Tongue (tissue), 3 donors: ENCODE measurements at places on chromosomes 4 and X.

DNA sequence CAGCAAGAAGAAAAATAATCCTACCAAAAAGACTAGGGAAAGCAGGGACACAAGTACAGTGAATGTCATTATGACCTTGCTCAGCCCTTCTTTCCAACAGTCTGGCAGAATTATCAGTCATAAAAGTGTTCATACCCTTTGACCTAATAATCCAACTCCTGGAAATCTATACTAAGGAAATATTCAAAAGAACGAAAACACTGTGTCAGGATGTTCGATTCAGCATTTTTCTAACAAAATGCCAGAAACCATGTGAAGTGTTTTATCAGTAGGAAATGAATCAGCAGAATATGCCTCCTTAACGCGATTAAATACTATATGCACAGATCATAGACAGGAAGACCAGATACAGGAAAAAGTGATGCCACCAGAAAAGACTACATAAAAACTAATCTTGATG is 16.2 kb upstream of the S100G start:
- no peak for DNase-seq

GRCh38 chrX:115330498-115331168 is 41.1 kb downstream of the LUZP4 start:
- peak; percentile 84 for DNase-seq

GRCh38 chr4:119623025-119623424 is 5.6 kb downstream of the PDE5A start:
- DNase-seq, result no peak

- no peak for DNase-seq
Observed at GRCh38 chrX:152991123-152991522, 2.8 kb downstream of the PNMA5 start.

- no peak for DNase-seq
Observed at GRCh38 chr4:6277935-6278800, 8.5 kb downstream of the WFS1 start.

DNA sequence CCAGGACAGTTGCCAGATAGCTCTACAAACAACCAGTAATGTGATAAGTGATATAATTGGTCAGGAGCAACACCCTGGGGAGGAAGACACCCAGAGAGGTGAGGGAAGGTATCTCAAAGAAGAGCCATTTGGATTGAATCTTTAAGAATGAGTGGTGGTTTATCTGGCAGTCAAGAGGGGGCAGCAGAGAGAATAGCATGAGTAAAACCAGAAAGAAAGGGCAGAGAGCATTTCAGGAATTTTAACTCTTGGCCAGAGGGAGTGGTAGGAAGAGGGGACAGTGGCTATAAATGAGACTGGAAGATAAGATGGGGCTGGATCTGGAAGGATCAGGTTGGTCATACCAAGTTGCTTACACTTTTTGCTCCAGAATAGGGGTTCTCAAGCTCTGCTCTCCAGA is 5.9 kb upstream of the SEPTIN6 start:
- peak; percentile 71 for DNase-seq

- DNase-seq, result no peak
Observed at GRCh38 chrX:107577933-107578332, 50.4 kb upstream of the PRPS1 start.

- no peak for DNase-seq
Observed at GRCh38 chr4:168636506-168637196, 139.8 kb downstream of the PALLD start.

DNA sequence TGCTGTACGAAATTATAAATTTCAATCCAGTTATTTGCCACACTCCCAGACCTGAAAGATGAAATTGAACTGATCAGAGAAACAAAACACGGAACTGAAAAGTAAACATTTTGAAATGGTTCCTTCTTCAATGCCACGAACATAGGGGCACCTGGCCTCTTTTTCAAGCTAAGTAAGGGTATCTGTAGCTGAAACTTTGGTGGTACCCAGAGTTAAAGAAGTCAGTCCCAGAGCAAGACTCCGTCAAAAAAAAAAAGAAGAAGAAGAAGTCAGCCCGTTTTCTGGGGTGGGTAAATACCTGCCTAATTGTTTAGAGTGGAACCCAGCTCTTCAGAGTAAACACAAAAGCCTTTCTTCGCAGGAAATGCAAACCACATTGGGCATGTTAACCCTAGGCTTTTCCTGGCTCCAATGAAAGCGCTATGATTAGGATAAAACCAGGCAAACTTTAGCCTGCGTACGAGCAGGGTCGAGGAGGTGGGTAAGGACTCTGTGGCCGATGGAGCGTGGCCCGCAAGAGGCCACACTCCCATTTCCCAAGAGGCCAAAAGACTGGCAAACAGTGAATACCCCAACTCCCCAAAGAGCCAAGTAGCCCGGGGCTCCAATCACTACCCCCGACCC is 1.3 kb downstream of the ANTXR2 start:
- DNase-seq, result no peak

DNA sequence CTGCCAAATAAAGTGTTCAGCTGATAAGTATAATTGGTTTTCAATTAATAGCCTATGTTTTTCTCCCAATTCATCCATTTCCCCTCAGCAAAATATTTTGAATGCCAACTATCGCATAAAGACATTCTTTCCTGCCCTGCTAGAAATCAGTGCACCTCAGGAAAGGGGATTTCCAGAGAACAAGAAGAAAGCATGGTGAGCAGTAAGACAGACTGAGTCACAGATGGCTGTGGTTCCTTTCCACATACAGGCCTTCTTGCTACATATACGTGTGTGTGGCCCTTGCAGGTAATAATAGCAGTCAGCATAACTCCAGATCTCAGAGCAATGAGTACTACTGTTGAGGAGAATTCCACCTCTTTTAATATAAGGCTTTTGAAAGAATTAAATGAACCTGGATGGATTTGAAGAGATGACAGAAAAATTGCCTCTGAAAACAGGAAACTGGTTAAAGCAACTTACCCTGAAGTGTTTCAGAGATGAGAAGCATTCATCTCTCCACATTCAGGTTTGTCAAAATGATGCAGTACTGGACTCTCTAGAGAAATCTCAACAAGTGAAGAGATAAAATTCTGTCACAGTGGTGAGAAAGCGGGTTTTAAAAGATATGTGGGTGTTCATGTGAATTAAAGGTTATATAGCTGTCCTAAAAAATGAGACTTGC is 13.6 kb downstream of the GASK1B start:
- no peak for DNase-seq

DNA sequence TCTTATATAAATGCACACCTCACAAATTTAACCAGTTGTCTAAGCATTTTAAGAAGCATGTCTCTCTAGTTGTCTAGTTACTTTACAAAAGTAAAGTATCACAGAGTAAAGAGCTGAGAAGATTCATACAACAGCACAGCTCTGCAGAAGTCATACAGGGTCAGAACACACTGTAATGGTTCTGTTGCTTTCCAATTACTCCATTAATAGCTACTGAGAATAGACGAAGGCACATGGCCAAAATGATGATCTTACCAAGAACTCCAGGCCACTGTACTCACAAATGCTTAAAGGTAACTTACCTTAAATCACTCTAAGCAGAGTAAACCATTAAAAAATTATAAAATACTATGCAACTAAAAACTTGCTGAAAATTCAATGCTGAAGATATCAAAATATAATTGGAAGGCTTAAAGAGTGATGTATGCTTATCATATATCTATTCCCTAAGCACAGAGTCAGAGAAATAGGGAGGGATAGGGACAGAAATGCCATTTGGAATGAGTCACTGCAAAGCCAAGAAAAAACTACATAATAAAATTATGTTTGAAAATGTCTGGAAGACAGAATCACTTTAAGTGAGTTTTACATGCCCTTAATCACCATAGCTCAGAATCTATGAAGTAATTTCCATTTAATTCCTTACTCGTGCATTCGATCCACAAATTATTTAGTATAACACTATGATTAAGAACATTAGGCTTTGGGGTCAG is 71.0 kb downstream of the DDX60L start:
- DNase-seq, result peak; percentile 27

DNA sequence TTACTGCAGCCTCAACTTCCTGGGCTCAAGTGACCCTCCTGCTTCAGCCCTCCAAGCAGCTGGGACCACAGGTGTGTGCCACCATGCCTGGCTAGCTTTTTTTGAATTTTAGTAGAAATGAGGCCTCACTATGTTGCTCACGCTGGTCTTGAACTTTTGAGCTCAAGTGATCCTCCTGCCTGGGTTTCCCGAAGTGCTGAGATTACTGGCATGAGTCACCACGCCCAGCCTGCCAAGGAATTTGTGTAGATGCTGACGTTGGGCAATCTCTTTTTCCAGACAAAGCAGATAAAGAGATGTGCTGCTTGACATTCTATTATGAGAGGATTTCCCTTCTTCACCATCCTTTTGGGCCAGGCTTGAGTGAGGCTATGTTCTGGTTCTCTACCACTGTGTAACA is 254.5 kb upstream of the RPS6KA3 start:
- no peak for DNase-seq

GRCh38 chr4:109041463-109042360 is 260.7 kb downstream of the COL25A1 start:
- DNase-seq, result no peak

- DNase-seq, result peak; percentile 41
Observed at GRCh38 chrX:68675571-68675970, 28.1 kb downstream of the STARD8 start.

DNA sequence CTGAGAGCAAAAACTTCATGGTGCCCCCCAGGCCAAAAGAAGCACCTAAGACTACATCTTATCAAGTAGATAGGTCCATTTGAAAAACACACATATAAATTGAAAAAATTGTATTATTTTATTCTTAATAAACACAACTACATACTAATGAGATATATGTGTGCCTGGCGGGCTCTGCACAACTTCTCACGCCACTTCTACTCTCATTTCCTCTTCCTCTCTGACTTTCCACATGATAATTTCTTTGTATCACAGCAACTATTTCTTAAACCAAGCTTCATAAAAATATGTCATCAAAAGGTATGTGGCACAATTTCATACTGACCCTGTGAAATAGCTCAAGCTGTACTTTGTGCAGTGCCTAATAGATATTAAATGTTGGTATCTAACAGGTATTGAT is 10.7 kb upstream of the NPY2R start:
- DNase-seq, result no peak

- no peak for DNase-seq
Observed at GRCh38 chr4:58653251-58653650, 1543.1 kb upstream of the IGFBP7 start.

DNA sequence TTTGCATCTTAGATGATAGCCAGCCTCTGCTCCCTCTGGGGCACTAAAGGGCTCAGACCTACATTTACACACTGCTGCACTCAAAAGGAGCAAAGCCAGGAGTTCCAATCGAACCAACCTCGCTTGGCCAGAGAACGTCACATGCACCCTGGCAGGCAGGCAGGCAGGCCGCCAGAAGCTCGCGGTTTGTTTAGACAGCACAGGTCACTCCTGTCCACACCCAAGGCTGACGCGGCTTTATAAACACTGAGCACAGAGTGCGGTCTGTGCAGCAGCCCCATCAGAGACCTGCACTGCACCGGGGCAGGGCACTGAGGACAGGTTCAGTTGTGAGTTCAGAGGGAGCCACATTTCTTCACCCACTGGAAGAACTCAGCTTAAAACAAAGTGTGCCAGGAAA is 143.9 kb downstream of the BCOR start:
- DNase-seq, result peak; percentile 48

- DNase-seq, result no peak
Observed at GRCh38 chr4:123555807-123556273, 159.2 kb downstream of the SPRY1 start.

DNA sequence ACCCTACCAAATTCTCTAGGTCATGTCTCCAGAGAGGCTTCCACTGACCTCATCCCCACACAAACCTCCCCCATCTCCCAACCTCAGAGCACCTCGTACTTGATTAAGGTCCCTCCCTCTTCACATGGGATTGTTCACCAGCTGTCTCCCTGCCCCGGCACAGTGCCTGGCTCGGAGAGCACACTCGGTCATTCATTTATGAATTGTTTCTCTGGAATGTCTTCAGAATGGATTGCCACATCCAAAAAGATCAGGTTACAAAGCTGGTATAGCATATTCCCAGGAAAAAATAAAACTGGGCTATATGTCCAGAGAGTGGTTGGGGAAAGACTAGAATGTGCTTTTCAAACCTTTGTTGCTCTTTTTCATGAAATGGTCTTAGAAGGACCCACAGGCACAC is 21.6 kb downstream of the JAKMIP1 start:
- no peak for DNase-seq
